ENCODE measurements at places on chromosomes 16 and 17.

DNA sequence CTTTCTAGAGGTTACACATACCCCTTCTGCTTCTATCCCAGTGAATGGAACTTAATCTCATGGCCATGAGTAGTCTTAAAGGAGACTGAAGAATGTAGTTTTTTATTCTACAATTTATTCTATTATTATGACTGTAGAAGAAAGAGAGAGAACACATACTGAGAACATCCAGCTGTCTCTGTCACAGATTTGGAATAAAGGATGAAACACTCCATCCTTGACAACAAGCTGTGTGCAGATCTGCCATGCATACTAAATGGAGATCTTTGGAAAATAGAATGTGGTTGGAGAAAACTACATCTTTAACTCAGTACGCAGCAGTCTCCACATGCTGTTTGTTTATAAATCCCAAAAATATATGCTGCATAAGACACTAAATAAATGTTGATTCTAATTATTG lies 54.1 kb upstream of the NUDT7 start:
- no peak for DNase-seq

- DNase-seq, result no peak
These were observed 6.2 kb upstream of the SPATA2L start for GRCh38 chr16:89707695-89708094.

GRCh38 chr17:57453841-57454425 lies 197.6 kb downstream of the MSI2 start:
- DNase-seq, result no peak

- no peak for DNase-seq
These were observed 1.1 kb downstream of the CD79B start for GRCh38 chr17:63930951-63931575.

GRCh38 chr16:88484505-88485365 lies 31.7 kb downstream of the ZFPM1 start:
- no peak for DNase-seq

DNA sequence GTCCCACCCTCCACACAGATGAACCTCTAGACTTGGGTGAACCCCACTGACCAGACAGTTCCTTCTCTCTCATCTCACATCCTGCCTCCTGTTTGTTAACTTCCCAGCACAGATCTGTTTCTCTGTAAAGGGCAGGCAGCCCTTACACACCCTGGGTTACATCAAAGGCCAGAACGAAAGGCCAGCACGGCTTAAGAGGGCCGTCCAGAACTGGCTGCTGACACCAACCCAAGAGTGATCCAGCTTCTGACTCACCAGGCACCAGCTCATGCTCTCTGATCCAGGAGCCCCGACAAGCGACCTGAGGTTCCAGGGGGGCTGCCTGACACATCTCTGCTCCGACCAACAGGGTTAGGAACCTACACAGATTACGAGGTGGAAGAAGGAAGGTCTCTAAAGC lies 86.9 kb downstream of the MRM3 start:
- no peak for DNase-seq

All from nucleus accumbens (tissue), 56 donors.